ENCODE measurements at places on chromosomes 1 and 21.

DNA sequence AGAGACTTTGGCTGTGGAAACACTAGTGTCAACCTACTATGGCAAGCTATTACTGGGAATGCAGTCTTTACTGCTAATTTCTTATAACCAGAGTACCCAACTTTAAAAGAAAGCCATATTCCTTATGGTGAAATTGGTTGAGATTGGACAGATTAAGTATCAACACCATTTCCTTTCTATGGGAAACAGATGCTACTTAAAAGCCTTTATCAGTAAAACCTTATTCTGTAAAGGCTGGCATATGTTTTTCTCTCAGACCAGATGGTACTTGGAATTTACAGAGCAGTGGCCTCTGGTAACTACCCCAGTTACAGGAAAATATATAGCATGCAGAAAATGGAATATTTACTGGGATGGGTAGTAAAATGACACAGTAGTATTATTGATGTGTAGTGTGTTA is 18.8 kb downstream of the IFI44 start:
- DNase-seq = no peak

- DNase-seq = no peak
Observed at GRCh38 chr1:242872521-242872920, 348.0 kb upstream of the PLD5 start.

DNA sequence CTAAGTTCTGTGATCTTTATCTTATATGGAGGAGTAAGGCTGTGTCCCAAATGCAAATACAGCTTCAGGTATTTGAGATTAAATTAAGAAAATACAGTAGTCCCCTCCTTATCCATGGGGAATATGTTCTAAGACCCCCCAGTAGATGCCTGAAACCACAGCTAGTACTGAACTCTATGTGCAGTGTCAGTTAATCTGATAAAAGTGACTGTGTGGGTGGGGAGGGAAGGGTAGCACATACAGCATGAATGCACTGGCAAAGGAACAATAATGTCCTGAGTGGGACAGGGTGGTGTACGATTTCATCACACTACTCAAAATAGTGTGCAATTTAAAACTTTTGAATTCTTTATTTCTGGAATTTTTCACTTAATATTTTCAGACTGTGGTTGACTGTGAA is 83.1 kb downstream of the HS2ST1 start:
- DNase-seq = no peak

- DNase-seq = peak; percentile 16
Observed at GRCh38 chr1:183655562-183656075, 2.5 kb upstream of the APOBEC4 start.

GRCh38 chr1:230167419-230167852 is 100.4 kb downstream of the GALNT2 start:
- no peak for DNase-seq

DNA sequence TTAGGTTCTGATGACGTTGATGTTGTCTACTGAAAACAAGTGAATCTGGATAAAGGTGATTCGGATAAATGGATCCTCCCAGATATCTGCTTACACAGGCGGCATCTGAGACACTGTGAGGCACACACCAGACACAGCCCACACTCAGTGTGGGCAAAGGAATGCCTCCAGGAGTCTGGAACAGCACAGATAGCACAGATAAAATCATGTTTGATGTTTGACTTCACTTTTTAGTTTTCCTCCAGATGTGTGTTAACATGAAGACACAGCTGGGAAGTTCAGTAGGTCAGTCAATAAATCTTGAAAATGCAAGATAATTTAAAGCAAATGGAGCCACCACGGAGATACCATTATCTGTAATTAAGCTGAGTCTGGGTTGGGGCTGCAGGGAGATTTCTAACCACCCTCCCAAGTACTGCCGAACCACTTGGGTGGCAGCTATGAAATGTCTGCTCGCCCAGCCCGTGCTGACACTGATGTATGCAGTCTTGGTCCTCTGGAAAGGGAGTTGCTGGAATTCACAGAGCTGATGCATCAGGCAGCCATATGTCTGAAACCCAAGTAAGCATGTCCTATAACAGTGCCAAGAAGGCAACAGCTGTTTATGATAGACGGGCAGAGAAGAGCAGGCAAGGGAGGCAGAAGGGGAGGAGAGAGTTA is 11.7 kb downstream of the CAPN9 start:
- no peak for DNase-seq

DNA sequence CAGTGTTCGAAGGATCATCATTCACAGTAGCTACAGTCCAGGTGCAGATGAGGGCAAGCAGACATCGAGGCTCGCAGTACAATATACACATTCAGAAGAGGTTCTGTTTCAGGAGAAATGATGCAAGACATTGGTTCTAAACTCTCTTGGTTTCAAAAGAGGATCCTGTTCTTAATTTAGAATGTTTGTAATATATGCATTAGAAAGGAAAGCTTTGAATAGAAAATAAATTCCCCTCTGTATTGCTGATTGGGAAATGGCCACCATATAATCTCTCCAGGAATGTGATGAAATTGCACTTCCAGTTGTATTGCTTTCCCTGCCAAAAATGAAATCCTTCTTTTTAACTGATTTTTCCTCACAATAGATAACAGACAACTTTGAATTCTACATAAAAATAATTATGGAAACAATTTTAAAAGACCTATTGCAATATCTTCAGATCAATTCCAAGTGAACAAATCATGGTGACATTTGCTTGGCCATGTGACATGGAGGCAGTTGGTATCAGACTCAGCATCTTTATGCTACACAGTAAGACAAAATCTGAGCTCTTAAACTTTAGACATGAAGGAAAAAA is 27.6 kb upstream of the SIPA1L2 start:
- DNase-seq = no peak

GRCh38 chr1:228901936-228902681 is 166.8 kb downstream of the RHOU start:
- DNase-seq = no peak

DNA sequence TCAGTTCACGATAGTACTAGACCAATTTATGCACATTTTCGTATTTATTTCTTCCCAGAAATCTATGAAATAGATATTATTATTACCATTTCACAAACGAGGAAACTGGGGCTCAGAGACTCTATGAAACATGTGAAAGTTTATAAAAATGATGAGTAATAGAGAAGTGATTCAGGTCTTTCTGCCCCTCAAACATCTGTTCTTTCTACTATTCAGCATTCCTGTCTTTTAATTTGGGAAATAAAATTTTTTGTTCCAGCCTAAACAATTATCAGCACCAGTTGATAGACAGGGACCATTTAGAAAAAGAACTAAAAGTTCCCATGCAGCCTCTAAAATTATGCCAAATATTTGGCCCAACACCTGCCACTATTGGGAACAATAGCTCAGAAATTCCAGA is 585.1 kb downstream of the PTPRC start:
- no peak for DNase-seq

GRCh38 chr1:93680420-93681100 is 1.1 kb downstream of the BCAR3 start:
- peak; percentile 25 for DNase-seq

DNA sequence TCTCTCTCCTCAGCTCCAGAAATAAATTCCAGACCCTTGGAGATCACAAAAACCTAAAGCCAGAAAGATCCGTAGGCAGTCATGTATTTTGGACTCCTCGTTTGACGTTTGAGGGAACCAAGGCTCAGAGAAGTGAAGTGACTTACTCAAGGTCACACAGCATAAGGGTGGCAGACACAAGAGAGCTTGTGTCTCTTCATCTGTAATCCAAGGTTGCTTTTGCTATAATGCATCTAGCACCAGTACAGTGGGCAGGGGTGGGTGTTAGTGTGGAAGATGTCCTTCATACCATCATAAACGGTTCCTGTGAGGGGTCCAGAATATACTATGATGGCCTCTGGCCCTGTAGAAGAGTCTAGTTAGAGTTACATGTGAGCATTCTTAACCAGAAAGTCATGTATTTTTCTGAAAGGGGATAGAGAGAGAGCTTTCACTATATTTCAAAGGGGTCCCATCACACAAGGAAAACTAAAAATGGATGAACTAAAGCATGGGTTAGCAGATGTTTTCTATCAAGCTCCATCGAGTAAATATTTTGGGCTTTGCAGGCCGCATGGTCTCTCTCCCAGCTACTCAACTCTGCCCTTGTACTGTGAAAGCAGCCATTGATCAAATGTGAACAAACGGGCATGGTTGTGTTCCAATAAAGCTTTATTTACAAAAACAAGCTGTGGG is 144.9 kb downstream of the TOMM20 start:
- DNase-seq = no peak

- DNase-seq = no peak
Observed at GRCh38 chr1:246428542-246429308, 78.4 kb downstream of the SMYD3 start.

DNA sequence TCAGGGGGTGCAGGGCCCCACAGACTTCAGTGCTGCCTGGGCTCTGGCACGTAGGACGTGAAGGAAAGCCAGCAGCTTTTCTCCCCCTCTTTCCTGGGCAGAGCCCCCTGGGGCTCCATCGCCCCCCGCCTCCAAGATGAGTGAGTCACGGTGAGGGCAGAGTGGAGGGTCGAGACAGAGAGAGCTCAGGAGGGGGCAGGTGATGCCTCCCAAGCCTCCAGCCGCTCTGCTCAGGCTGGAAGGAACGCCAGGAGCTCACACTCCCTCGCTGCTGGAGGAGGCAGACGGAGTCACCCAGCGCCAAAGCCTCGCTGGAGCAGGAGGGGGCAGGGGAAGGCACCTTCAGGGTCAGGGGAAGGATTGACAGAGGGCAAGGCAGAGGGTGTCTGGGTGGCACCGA is 119.5 kb downstream of the CASZ1 start:
- no peak for DNase-seq

GRCh38 chr1:35524106-35524505 is 33.1 kb downstream of the KIAA0319L start:
- no peak for DNase-seq

- no peak for DNase-seq
Observed at GRCh38 chr1:244350027-244350426, 101.7 kb downstream of the ADSS2 start.

GRCh38 chr1:227268943-227269342 is 49.3 kb downstream of the CDC42BPA start:
- no peak for DNase-seq

DNA sequence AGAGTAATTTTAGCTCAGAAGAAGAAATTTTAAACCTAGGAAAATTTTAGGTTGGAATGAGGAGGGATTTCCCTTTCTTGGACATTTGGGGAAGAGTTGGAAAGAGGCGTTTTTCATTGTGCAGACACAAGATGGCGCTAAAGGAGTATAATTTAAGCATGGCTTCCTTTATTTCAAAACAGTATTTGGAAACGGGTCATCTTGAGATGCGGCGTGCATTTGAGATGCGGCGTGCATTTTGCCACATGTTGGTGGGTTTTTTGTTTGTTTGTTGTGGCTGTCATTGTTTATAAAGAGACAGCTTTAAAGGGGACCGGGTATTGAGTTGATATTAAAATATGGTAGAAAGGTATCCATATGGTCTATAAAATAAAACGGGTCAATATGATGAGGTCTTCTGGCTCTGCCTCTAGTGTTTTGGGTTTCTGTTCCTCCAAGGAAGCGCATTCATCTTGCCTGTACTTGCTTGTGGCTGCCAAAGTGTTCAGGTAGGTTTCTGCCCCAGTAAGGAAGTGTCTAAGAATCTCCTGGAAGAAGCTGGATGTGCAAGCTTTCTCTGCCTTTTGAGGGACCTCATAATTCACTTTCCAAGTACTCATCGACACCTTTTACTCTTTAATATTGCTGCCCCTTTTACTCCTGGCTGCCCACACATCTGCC is 210.3 kb downstream of the SLC35F3 start:
- no peak for DNase-seq
